Esophagus muscularis mucosa (tissue), 4 donors: ENCODE measurements at places on chromosomes 11 and 22. TPM values are rescaled to one million over a fixed set of nuclear protein-coding genes. Genes with fewer than 3 reads are reported as not detected.

The TCN1 gene
- 0.66 TPM for total RNA-seq

The P2RX3 gene
- not detected for total RNA-seq

DNA sequence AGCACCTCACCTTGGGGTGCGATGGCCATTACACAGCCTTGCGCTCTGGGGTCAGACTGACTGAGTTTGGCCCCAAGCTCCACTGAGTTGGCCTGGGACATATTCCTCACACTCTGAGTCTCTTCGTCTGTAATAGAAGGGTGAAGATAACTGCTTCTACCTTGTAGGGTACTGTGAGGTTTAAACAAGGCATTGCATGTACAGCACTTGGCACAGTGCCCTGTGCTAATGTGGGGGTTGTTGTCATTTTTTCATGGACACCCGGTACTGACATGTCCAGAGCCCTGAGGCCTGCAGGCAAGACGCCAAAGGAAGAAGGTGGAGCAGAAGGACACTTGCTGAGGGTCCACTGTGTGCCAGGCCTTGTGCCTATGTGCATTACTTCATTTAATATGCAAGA lies 50.7 kb downstream of the OTOG start:
- H3K36me3 ChIP-seq: no peaks in the 10 kb centered on the region
- H3K4me3 ChIP-seq: no peak overlapping the region
- H3K27ac ChIP-seq: no peak overlapping the region
- H3K4me1 ChIP-seq: no peaks in the 10 kb centered on the region
- H3K27me3 ChIP-seq: no peaks in the 10 kb centered on the region

GRCh38 chr11:408154-409007 lies 6.4 kb downstream of the SIGIRR start:
- no peak overlapping the region for H3K4me3 ChIP-seq
- no peak for DNase-seq
- H3K27me3 ChIP-seq: no peaks in the 10 kb centered on the region
- peaks cover 24% of the 10 kb centered on the region for H3K4me1 ChIP-seq
- no peak overlapping the region for H3K27ac ChIP-seq

The SCGB2A2 gene
- not detected for total RNA-seq

The FAM111B gene
- total RNA-seq: 0.13 TPM
